ENCODE measurements at places on chromosomes 13 and 19.

GRCh38 chr13:114131583-114132418 is 622 bp downstream of the RASA3 start:
- DNase-seq, result peak; percentile 30

GRCh38 chr19:56476651-56477428 is at the start of gene ZNF667:
ZNF667 (minus strand) TSS chr19:56477345; CDS start chr19:56462370, 14,975 bp downstream.
- no peak for DNase-seq

- no peak for DNase-seq
Measured at GRCh38 chr13:51278426-51279130, 56.4 kb downstream of the FAM124A start.

GRCh38 chr19:33763633-33764371 is 32.9 kb upstream of the KCTD15 start:
- DNase-seq, result no peak

DNA sequence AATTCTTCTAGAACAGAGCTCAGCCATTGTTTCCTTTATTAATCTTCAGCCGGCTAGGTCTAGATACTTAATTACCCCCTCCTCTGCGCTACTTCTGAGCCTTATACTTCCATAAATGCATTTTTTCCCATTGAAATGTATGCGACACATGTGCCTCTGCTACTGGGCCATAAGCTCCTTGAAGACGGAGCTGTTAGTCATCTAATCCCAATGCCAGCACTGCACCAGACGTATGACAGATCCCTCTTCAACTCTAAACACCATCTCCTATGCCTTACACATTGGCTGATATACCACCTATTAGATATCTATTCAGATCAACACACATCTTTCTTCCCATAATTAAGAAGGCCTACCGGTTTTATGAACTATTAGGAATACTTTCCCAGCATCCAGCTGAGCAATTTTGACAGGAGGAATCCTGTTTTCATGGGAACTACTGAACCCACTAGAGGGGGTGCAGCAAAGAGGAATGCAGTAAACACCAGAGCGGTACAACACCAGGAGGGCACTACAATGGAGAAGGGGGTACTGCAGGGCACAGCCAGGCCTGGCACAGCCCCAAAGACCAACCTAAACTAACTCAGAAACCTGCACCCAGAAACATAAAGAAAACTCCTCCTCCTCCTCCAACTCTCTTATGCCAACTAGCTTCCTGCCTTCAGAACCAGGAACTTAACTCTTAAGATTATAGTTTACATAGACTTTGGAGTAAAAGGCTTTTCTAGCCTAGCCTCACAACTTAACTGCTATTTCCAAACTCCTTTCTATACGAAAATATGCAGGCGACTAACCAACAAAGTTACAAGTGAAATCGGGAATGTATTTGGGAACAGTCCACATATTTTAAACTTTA is 18.7 kb downstream of the STK24 start:
- no peak for DNase-seq

- no peak for DNase-seq
Measured at GRCh38 chr13:87952377-87952776, 281.2 kb downstream of the SLITRK5 start.

GRCh38 chr19:41311072-41311471 is 1.1 kb downstream of the CCDC97 start:
- DNase-seq, result no peak

DNA sequence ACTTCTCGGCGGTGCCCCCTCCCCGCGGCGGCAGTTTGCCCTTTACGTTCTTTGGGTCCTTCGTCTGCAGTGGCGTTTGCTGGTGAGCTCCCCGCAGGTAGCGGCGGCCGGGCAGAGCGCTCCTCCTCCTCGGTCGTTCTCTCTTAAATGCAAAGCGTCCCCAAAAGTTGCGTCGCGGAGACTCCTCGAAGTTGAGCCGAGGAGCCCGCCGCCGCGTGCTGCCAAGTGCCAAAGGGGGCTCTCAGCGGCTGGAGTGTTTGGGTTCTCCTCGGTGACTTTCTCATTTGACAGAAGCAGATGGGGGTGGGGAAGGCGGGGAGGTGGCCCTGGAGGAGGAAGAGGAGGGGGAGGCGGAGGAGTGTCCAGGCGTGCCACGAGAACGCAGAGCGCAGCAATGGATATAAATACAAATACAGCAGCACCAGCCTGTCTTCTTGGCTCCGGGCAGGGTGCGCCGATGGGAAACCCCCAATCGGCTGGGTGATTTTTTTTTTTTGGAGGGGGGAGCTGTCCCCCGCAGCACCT is at the start of gene SOX21:
Gene SOX21 (minus strand): TSS at position 259 of the 525 bp plus-strand sequence. CDS start 496 bp downstream, outside the sequence.
- no peak for DNase-seq

DNA sequence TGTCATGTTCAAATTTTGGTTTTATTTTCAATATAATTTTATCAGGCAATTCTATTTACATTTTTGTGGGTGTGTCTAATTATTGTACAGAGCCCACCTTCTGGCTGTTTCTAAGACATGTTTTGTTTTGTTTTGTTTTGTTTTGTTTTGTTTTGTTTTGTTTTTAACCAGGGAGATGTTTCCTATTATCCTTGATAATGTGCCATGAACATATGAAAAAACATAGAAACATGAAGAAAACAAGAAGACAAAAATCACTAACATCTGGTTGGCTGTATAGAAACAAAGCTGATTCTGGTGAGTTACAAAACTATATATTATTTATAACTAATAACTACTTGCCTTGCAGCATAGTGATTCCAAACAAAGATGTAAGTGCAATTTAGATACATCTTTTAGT is 128.1 kb upstream of the TRPC4 start:
- no peak for DNase-seq

DNA sequence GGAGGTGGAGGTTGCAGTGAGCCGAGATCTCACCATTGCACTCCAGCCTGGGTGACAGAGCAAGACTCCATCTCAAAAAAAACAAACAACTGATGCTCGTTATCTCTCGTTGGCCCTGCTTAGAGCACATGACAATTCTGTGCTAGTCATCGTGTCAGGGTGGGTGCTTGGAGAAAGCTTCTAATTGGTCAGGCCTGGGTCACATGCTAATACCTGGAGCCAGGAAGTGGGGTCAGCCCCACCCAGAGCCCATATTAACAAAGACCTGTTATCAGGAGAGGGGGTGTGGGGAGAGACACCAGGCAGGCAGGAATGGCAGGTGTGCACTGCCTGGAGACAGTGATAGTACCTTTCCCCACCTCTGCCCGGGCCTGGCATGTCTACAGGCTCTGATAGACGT is 84.9 kb downstream of the DPF1 start:
- DNase-seq, result no peak

DNA sequence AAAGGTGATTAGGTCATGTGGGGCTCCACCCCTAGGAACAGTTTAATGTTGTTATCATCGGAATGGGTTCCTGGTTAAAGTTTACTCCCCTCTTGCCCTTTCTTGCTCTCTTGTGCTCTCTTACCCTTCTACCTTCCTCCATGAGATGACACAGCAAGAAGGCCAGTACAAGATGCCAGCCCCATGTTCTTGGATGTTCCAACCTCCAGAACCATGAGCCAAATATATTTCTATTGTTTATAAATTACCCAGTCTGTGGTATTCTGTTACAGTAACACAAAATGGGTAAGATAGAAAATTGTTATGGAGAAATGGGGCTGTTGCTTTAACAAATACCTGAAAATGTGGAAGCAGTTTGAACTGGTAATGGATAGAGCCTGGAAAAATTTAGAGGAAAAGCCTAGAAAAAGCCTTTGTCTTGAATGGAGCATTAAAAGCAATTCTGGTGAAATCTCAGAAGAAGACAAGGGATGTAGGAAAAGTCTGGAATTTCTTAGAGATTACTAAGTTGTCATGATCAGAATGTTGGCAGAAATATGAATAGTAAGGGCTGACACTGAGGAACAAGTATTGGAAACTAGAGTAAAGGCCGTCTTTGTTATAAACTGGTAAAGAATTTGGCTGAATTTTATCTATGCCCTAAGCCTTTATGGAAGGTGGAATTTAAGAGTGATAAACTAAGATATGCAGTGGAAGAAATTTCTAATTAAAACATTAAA is 53.5 kb upstream of the TSC22D1 start:
- DNase-seq, result no peak

DNA sequence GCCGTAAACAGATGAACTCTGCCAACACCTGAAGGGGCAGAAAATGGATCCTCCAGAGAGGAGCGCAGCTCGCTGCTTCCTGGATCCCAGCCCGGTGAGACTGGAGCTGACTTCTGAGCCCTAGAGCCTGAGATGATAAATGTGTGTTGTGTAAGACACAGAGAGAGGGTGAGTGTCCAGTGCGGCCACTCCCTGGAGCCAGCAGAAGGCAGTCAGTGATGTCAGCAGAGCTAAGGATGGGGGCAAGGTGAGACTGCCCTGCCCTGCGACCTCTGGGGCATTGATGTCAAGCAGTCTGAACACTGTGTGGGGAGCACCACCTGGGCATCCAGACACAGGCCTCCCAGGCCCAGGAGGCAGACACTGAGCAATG is 9.7 kb upstream of the SLC35E1 start:
- no peak for DNase-seq

DNA sequence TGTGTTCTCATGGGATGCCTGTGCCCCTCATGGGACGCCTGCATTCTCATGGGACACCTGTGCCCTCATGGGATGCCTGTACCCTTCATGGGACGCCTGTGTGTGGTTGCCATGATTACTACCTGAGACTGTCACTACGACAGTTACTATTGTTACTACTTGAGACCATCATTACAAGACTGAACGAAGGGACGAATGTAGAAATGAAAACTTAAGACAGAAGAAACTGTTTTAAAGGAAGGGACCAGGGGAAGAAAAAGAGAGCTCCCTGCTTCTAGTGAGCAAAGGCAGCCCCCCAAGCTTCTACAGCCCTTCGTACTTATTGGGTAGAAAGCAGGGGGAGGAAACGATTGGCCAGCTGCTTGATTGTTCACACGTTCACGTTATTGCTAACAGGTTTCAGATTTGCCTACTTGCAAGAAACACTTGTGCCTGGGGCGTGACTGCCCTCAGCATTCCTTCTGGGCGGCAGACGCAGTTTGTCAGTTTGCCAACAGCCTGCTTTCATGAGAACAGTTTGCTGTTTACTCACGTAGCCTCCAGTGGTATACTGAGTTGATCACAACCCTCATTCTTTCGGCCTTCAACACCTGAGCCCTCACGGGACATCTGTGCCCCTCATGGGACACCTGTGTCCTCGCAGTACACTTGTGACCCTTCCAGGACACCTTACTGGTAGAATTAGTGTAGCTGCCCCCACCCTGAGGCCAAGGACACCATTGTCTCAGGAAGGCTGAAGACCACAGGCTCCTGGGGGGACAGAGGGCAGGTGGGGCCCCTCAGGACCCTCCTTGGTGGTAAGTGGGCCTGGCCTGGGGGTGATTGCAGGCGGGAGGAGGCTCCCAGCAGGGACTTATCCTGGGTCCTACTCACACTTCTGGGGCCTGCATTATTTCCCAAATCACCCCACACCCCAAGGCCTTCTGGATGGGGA is 2.5 kb upstream of the S1PR4 start:
- peak; percentile 29 for DNase-seq

- no peak for DNase-seq
Measured at GRCh38 chr13:50226515-50227155, 211.4 kb downstream of the KCNRG start.

DNA sequence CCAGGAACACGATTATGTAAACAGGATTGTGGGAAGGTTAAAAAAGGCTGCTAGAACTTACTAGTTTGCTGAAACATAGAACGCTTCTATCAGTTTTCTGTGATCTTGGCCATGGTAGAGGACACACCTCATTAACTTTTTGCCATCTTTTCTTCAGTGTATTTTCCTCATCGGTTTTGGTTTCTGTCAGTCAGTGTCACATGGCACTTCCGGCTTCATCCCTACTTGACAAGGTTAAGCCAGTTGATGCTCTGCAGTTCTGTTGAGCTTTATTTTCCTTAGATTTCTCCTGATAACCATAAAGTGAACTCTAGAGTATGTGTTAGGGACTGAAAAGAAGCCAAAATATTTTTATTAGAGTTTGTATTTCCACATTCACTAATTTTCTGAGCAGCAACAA is 147.5 kb downstream of the NDFIP2 start:
- DNase-seq, result no peak

DNA sequence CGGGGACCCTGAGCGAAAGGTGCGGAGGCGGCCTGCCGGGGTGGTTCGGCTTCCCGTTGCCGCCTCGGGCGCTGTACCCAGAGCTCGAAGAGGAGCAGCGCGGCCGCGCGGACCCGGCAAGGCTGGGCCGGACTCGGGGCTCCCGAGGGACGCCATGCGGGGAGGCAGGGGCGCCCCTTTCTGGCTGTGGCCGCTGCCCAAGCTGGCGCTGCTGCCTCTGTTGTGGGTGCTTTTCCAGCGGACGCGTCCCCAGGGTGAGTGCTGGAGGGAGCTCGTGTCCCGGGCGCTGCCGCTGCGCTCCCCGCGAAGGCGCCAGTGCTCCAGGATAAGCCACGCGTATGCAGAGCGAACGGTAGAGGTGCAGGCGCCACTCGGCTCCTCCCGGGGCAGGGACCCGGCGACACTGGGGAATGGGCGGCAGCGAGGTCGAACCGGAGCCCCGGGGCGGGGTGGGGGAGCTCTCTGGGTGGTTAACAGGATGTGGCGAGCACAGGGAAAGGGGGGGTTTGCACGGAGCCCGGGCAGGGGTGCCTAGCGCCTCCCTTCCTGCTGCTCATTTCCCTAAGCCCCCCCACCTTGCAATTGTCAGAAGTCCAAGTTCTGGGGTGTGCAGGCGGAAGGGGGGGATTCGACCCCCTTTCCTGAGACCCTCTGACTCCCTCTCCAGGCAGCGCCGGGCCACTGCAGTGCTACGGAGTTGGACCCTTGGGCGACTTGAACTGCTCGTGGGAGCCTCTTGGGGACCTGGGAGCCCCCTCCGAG is at the start of gene IL27RA:
Gene IL27RA (plus strand): TSS at position 44 of the 762 bp plus-strand sequence. CDS start 111 bp downstream, at position 155.
- peak; percentile 70 for DNase-seq

DNA sequence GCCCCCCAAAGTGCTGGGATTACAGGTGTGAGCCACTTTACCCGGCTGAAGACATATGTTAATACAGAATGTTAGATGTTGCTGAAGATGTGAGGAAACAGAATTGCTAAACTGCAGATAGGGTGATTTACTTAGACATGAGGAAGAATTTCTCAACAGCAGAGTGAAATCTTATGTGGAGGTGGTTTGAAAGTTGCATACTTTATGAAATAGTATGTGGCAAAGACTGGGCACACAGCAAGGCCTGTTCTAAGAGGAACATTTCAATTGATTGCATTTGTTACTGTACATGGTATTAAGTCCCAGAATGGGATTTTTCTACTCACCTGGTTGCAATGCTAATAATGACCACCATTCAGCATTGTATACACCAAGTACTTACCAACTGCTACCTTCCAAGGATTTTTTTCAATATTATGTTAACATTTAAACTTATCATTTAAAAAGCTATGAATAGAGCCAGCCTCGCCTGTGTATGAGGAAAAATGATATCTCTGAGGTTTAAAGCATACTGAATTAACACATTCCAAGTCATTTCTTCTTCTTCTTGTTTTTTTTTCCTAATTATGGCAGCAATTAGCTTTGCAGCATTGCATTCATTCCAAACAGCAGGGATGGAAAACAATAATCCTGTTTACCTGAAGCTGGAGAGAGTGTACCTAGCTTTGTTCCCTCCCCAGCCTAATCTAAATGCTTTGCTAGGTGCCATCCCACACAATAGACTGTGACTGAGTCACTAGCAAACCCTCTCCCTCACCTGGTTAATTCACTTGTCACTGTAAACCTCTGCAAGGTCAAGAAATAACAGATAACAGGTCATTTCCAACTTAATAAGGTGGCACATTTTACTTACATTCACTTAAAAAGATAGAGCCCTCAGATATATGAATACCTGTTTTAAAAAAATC is 19.4 kb upstream of the KLF5 start:
- no peak for DNase-seq

- no peak for DNase-seq
Measured at GRCh38 chr13:37651891-37652290, 53.3 kb upstream of the POSTN start.

- peak; percentile 84 for DNase-seq
Measured at GRCh38 chr19:49817964-49818648, at the start of gene MED25. MED25 (plus strand) TSS chr19:49818289; CDS start chr19:49818342, 53 bp downstream.
